Neural progenitor cell (in vitro differentiated cells): ENCODE measurements at places on chromosomes 7 and 10.

DNA sequence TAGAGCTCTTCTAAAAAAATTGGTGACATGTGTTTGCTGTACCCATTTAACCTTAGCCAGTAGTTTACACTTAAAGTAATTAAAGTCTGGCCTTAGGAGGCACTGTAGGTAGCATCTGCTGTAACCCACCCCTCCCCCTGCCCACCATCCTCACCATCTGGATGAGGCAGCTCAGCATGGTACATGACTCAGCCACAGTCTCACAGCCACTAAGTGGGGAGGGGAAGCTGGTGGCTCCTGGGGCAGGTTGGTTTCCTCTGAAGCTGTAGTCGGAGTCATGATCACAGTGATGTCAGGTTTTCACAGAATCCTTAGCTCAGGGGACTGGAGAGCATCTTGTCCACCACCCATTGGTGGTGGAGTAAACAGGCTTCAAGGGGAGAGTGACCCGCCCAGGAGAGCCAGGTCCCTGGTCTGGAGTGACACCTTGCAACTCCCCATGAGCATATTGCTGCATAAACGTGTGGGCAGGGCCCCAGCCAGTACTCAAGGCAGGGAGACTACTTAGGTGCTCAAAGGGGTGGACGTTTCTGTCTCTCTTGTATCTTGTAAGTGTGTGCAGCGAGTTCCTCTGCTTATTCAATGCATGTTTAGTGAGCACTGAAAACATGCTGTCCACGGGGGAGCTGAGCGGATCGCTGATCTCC, 125.9 kb downstream of the GRK5 start:
- no peak for DNase-seq

DNA sequence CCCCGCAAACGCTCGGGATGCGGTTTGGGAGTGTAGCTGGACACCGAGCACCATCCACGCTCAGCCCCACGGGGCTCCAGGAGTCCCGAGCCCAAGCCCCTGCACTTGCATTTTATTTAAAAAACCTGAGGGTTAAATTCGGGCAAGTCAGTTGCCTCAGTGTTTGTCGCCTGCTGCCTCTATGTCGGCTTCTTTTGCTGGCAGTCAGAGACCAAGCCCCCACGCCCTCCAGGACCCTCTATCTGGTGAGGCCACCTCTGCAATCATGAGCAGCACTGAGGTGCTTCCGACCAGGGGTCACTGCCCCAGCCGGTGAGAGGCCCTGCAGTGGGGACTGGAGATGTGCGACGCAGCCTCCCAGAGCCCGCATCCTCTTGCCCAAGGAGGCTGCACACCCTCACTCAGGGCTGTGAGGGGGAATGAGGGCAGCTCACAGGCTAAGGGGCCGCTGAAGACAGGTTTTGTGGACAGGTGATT, 13.3 kb upstream of the ZNF273 start:
- DNase-seq, result no peak

DNA sequence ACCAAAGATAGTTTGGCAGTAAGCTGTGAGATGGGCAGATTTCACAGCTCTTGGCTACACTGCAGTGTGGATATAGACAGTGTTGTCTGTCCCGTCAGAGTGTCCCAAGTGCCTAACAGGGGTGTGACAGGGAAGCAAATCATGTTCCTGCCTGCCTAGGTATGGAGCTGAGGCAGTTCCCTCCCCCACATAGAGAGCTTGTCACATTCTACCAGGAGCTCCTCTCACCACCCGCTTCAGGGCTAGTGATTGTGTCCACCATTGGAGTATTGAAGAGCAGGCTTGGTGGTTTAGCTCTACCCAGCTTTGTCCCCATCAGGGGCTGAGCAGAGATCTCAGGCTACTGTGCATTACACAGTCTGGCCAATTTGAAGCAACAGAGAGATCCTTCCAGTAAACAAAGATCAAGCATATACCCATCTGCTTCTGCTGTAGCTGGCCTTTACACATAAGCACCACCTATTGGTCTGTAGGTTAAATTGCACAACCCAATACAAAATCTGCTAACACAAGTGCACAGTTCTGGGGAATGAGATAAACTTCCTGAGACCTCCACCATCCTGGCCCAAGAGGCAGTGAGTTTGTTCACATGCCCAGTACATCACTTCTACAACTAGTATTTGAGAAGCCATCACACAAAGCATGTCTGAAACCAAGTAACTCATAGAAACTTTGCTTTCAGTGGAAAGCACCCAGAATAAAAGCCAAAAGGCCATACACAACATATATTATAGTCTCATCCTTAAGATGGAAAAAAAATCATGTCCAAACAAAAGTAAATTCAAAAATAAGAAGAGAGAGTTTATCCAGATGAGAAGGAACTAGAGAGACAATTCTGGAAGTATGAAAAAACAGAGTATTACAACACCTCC, 67.3 kb downstream of the GLCCI1 start:
- DNase-seq, result peak; percentile 29

- no peak for DNase-seq
Observed at GRCh38 chr7:149228831-149229471, 10.5 kb upstream of the ZNF212 start.

DNA sequence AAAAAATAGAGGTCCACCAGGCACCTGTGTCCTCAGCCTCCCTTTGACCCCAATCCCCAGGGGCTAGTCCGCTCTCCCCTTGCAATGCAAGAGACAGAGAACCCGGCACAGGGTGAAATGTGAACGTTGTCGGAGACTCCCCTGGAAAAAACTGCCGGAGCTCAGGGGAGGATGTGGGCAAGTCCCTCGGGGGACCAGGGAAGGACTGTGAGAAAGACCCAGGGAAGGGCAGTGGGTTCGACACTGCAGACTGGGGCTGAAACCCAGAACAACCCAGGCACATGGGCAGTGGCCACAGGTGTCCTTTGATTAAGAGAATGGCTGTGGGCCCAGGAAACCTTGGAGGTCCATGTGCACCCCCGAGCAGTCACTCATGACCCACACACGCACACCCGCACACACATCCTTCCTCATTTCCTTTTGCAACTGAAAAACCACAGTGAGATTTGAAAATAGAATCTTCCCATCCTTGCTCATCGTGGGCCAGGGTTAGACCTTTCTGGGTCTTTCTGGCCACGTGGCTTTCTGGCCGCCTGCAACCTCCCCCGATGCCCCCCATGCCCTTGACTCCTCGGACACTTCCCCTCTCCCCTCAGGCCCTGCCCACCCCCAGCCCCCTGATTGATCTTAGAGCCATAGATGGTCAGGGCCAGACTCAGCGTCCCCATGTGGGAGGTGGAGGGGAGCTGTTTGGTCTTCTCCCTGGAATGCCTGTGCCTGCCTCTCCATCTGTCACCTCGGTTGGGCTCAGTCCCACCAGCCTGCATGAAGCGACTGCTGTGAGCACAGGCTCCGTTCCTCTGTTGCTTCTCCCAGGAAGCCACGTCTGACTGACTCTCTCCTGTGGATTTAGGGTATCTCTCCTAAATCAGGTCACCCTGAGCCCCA, 7.9 kb downstream of the LAT2 start:
- DNase-seq, result no peak

DNA sequence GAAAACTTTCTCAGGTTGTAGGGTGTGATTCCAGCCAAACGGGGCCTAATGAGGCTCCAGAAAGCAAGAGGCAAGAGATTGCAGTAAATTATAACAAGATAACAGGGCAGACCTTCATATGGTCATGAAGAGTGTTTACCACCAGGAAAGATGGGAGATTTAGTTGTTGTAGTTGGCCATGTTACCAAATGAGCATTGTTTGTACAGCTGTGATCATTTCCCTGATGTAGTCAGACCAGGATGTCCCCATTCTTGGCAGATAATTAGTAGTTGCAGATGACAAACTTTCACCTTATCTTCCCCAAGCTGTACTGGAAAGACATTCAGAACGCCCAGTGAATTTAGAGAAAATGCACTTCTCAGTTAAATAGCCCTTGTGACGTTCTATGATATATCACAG, 630.8 kb downstream of the ANKRD7 start:
- DNase-seq, result no peak

DNA sequence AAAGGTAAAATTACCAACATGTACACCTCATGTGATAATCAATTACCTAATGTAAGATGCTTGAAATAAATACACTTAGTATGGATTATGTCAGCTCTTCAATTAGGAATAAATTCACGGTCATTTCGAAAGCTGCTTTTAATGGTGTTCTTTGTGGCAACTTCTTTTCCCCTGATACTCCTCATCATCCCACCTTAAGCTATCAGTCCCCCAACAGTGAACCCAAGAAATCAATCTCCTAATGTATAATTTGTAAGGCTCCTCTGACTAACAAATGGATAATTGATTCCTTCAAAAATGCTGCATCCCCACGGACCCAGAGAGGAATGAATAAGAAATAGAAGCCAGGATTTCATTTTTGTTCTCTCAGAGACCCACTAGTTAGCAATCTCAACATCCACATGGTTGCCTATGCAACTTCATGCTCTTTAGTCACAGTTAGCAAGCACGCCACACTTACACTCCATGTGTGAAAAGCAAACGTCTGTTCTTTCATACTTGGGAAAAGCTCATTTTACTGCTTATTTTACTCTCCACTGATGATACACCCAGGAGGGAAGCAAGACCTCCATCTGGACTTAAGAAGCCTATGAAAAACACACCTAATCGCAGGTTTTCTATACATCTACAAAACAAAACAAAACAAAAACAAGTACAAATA, 70.1 kb downstream of the VPS41 start:
- DNase-seq, result no peak

DNA sequence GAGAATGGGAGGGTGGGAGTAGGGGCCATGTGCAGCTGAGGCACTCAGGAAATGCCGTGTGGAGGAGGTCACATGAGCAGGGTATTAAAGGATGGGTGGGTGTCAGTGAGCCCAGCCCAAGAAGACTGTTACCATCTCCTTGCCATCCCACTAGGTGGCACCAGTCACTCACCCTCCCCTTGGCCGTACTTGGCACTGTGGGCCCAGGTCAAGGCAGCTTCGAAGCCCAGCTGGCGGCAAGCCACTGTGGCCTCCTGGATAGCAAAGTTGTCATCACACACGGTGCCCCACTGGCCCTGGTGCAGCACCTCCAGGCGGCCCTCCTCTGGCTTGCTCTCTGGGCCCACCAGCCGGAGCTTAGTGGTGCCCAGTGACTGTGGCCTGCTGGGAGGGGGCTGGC, 5.4 kb downstream of the LOXL4 start:
- no peak for DNase-seq

DNA sequence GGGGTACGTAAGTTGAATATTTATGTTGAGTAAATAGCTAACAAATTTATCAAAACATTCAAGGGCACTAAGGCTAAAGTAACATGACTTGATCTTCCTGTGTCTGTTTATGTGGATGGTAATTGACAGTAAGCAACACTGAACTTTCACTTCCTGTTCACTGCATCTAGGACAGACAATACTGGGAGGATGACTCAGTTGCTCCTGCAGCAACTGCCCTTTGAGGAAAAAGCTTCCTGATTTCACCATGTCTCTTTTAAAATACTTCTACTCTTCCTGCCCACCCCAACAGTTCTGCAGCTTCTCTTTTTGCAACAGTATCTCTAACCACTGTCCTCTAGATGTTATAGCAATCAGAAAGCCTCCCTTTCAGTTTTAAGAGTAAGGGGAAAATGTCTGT, 76.6 kb upstream of the HGF start:
- DNase-seq, result no peak

GRCh38 chr10:5404208-5405041, at the start of gene TUBAL3:
Gene TUBAL3, minus strand, starts transcription at chr10:5404828. Its CDS starts 36 bp downstream, at chr10:5404792.
- no peak for DNase-seq

DNA sequence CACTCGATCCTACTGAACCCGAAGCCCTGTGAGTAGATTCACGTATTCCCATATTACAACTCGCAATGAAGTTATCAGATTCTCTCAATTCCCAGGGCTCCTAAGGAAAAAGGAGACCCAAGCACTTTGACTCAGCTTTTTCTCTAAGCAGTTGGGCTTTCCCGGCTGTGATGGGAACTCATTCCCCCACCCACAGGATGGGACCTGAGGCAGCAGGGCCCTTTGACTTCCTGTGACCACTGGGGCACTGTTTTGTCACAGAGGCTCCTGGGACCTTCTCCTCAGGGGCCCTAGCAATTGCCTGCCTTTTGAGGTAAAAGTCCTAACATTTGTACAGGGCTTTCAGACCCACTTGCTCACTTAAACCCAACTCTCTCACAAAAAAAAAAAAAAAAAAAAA, 122.8 kb upstream of the PDLIM1 start:
- DNase-seq, result no peak

DNA sequence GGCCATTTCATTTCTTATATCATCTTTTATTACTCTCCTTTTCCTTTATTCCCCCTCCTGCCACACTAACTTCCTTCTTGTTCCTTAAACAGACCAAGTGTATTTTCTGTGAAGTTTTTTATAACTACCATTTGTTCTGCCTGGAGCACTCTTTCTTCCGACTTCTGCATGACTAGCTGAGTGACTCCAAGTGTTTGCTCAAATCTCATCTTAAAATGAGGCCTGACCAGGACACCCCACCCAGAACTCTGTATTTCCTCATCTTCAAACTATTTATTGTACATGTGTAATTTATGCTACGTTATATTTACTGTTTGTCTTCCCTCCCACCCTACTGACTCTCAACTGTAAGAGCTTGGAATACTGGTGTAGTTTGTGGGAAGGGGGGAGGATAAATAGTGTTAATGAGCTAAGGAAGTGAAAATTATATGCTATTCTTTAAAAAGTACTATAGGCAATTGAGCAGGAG, 3.2 kb downstream of the MINDY3 start:
- no peak for DNase-seq

DNA sequence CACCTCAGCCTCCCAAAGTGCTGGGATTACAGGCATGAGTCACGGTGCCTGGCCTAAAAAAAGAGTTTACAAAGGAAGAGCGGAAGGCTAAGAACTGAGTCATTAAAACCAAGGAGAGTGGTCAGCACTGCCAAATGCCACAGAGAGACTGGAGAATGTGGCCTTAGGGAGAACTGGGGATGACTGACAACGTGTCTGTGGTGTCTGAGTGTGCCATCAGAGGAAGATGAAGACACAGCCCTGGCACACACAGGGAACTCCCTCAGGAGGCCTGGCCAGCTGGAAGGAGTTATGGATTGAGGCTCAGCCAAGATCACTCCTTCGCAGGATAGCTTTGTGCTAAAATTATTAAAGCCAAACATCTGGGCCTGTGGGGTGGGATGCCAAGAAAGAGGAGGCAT, 3.9 kb upstream of the INA start:
- DNase-seq, result no peak

DNA sequence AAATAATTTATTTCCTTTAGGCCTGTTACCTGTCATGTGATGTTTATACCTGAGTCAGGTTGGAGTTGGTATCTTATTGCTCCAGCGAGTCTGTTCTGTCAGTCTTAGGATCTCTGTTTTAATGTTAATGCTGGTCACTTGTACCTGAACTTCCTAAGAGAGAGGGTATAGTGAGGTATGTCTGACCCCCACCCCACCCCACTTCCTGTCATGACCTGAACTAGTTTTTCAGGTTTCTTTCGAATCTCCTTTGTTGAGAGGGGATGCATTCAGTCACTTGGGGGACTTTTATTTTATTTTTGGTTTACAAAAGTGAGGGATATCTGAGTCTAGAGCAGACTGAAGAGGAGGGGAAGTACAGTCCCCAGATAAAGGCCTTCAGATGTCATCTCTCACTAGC, 769.0 kb upstream of the COBL start:
- DNase-seq, result no peak

GRCh38 chr10:114188900-114189299, 9.7 kb downstream of the TDRD1 start:
- no peak for DNase-seq
